ENCODE measurements at places on chromosomes 13 and 19.

DNA sequence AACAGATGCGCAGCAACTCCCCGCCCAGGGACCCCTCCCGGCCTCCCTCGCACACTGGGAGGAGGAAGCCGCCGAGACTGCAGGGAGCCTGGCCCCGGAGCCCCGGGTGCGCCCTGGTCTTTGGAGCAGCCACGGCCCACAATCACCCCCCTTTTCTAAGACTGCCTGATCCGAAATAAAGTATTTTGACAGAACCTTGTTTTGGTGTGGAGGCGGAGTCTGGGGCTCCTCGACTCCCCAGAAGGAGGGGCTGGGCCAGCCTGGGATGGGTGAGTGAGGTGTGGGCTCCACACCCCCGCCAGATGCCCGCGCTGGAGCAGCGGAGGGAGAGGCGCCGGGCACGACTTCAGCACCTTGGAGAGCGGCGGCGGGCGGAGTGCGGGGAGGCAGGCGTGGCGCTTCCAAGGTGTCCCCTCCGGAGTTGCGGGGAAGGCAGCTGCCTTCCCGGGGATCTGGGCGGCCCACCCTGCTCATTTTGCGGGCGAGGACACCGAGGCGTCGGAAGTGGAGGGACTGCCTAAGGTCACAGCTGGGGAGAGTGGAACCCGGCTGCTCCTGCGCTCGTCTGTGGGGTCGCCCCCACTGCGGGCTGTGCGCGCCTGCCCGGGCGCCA is 9.4 kb downstream of the SIRT6 start:
- no peak for DNase-seq

DNA sequence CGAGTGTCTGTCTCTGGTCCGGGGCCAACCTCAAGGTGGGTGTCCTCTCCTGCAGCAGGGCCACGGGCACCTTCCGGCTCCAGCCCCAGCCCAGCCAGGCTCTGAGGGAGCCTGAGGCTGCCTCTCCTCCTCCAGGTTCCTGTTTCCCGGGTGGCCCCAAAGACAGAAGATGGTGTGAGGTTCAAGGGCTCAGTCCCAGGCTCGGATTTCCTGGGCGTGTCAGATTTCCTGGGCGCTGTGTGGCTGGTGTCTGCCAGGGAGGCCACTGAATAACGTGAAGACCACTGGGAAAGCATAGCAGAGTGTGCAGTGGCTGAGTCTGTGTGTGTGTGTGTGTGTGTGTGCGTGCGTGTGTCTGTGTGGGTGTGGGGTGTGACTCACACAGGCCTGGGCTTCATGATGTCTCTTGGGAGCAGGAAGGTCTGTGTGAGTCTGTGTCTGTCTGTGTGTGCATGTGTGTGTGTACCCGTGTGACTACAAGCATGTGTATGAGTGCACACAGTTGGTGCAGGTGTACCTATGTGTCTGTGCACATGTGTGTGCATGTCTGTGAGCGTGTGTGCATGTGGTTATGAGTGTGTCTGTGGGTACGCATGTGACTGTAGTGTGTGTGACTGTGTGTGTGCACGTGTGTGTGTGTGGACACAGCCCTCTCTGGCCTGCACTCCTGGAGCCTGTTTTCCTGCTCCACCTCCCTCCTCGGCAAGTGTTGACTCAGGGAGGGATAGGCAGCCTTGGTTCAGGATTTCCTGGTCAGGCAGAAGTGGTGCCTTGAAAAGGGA is 28.3 kb downstream of the CEBPA start:
- no peak for DNase-seq

DNA sequence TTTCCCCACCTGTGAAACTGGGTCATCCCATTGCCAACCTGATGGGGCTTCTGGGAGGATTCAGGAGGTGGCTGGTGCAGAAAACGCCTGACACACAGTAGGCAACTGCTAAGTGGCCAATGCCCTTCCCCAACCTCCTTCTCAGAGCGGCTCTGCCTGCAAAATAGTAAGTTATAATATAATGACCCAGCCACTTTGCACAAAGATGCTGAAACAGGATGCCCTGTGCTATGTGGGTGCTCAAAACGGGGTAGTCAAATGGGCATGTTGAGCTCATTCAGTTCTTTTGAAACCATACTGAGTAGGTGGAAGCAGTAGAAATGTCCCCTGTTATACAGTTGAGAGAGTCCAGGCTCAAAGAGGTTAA is 507 bp downstream of the MARCHF2 start:
- DNase-seq, result no peak

DNA sequence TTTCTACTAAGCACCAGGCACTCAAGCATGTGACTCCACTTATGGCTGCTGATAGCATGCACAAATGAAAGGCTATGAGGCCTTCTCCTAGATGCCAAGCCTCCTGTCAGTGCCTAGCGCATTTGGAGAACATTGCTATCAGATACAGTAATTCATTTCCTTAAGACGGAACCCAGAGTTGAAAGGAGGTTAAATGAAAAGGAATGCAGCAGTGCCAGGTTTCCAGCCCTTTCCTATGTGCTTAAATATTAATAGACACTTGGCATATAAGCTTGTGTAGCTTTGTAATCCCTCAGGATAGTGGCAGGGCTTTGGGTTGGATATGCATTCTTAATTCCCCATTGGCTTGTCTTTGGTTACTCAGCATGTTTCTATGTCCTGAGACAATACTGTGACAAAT is 140.1 kb upstream of the FRY start:
- no peak for DNase-seq

DNA sequence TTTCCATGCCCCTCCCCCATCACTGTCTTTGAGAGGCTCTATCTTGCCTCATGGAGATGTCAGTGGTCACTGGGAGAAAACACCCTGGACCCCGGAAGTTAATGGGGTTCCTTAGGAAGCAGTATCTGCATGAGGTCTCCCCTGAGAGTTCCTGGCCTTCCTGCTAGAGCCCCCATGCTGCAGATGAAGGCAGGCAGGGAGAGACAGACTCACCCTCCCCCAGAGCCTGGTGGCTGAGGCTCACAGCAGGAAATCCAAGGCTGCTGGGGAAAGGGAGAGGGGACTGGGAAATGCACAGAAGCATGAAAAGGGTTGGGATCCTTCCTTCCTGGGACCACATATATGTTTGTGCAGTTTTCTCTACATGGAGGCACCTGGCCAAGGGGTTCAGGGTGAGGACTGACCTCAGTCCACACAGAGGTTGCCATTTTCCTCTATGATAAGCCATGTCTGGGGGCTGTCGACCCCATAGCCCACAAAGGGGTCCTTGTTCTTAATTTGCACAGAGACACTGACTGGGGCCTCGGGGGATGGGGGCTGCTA is 95.4 kb downstream of the RNASEH2B start:
- no peak for DNase-seq

DNA sequence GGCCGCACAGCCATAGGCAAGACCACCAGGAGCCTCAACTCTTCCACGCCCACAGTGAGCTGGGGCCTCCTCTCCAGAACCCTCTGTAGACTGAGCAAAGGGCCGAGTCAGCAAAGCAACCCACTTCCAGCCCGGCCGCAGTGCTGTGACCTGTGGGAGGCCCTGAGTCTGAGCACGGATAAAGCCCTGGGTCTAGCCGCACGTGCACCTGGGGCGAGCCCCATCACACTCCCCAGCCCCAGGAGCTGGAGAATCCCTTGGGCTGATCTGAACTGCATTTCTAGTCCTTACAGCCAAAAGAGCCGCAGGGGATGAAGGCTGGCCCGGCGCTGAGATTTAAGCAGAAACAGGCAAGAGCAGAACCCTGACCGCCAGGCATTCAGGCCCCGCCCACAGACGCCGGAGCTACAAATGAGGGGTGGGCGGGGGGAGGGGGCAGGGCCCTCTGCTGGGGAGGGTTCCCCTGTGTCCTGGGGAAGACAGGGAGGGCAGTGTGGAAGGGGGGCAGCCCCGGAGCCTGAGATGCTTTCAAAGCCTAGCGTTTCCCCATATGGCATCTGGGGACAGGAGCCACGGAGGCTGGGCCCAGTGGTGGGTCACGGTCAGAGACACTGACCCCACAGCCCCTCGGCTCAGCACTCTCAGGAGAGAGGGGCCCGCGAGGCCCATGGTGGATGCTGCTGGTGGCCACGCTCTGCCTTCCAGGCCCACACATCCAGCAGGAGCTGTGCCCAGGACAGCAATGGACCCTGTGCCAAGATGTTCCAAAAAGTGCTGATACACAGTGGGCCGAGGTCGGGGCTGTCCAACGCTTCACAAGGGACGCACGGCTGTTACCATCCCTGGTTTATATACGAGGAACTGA is 4.9 kb downstream of the TMEM259 start:
- no peak for DNase-seq

DNA sequence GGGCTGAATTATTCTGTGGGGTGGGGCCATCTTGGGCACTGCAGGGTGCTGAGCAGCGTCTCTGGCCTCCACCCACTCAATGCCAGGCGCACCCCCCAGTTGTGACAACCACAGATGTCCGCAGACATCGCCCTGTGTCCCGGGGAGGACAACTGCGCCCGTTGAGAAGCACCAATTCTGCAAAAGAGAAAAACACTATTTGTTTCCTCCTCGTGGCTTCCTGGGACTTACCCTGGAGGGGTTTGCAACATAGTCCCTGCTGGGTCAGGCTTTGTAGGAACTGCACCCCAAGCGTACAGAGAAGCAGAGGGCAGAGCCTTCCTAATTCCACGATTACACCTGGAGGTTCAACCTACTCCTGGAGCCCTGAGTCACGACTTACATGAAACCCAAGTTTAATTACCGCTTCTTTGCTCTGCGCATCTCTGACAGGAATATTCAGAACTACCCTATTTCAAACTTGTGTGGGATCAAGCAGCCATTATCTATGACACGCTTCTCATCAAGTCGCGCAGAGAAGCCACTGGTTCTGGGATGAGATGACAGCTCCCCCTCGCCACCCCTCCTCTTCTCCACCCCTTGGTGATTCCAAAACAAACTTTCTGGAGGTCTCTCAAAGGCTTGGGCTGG is 11.1 kb upstream of the SLC39A3 start:
- no peak for DNase-seq

DNA sequence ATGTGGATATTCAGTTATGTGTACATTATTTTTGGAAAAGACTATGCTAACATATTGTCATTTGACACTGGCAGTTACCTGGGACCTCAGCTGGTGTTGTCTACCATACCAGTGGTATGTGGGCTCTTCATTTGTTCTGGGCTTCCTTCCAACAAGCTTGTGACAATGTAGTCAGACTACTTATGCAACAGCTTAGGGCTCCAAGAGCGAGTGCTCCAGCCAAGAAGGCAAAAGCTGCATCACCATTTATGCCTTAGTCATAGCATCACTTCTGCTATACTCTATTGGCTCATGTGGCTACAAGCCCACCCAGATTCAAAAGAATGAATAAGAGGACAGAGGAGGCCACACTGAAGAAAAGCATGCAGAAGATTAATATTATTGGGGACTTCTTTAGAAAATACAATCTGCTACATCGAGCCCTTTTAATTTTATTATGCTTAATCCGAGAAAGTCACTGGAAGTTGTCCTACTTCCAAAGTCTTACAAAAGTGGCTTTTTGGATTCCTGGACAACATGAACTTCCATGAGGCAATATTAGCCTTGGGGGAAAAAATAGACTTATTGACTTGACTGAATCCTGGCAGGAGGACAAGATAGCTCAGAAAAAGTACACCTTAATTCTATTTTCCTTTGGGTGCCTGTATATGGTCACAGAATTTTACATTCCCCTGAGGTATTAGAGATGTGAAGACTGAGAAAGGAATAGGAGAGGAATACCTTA is 529.4 kb upstream of the HTR2A start:
- DNase-seq, result no peak

GRCh38 chr19:4130744-4131438 is 7.0 kb upstream of the MAP2K2 start:
- no peak for DNase-seq

- no peak for DNase-seq
These were observed 24.8 kb upstream of the ZNF254 start for GRCh38 chr19:24062190-24062589.

DNA sequence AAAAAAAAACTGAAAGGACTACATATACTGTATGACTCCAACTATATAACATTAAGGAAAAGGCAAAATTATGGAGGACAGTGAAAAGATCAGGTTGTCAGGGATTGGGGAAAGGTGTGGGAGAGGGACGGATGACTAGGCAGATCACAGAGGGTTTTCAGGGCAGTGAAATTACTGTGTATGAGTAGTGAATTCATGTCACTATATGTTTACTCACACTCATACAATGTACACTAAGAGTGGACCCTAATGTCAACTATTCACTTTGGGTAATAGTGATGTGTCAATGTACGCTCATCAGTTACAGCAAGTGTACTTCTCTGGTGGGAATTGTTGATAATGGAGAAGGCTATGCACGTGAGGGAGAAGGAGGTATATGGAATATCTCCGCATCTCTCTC is 144.3 kb downstream of the ITGBL1 start:
- no peak for DNase-seq

DNA sequence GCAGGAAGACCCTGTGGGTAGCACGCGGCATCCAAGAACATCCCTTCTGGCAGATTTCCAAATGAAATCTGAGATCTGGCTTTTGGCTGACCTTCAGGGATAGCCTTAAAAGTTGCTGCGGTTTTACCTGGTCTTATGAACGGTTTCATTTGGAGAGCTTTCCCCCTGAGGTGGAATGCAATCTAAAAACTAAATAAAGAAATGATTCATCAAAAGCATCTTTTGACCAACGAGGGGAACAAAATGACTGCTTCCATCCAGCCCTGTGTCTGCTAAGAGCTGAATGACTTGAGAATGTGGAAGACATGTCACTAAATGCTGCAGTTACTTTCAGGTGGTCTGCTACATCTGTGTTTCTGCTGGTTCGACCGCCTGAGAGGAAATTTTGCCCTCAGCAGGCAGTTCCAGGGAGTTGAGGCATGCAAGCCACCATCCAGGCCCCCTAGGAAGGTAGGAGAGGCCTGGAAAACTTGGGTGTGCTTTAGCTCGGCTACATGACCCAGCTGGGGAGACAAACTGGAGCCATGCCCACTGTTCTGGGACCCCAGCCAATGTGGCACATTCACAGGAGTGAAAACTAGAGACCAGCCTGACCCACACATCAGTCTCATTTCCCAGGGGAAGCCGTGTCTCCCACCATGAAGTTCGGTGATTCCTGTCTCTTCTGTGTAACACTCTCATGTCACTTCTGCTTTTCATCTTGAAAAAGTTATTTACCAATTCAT is 175.1 kb upstream of the KL start:
- no peak for DNase-seq

DNA sequence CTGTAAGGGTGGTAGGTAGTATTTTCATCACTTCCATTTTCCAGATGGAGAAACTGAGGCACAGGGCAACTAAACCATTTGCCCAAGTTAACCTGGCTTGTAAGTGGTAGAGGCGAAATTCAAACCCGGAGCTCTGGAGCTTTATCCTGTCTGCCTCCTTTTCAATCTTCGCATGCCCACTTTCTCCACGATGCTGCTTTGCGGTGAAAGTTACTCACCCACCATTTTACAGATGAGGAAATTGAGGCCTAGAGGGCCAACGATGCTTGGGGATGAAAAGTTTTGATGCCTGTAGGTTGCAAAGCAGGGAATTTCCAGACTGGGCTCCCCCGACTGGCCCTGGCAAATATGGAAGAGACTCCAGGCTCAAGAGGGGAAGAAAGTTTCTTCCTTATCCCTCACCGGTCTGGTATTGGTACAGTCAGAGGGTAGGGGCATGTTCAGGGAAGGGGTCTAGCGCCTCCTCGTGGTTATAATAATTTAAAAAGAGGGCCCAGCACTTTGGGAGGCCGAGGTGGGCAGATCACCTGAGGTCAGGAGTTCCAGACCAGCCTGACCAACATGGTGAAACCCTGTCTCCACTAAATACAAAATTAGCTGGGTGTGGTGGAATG is 1.9 kb upstream of the SH2D3A start:
- DNase-seq, result no peak

GRCh38 chr13:20968745-20969144 is 66.2 kb upstream of the XPO4 start:
- no peak for DNase-seq

- DNase-seq, result no peak
These were observed 76.2 kb downstream of the PTPRS start for GRCh38 chr19:5264453-5264852.

GRCh38 chr13:37381502-37381901 is 217.1 kb downstream of the POSTN start:
- no peak for DNase-seq

All from SW 1271 (cell line).